T1000 (cell line): ENCODE measurements at places on chromosomes 13 and 19.
A peak's percentile ranks its signal among the peaks of the same experiment; 100 is the strongest.

- DNase-seq, result no peak
Observed at GRCh38 chr13:111645198-111645597, 324.8 kb downstream of the TEX29 start.

DNA sequence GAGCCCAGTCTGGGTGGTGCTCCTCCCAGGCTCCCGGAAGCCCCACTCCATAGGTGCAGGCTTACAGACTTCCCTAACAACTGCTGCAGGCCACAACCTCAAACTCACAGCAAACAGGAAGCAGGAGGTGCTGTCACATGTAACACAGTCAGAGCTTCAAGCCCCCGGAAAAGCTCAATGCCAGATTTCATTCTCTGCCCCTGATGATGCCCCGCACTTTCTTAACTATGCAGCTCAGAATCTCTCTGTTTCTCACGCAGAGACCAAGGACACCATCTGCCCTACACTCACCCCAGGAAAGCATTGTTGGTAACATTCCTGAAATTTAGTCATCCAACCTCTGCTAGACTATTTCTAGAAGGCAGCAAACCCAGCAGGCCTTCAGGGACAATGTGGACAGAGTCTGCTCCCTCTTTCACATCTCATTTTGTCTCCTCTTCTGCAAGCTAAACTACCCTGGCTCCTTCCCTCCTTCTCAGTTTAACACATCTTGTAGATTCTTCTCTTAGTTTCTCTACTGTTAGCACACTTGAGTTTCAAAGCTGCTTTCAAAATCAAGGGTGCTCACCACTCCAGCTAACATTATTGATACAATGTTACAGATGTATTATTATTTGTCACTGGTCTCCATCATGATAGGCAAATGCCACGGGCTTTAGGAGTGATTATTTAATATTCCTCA is 162.5 kb downstream of the KCTD12 start:
- DNase-seq, result no peak

DNA sequence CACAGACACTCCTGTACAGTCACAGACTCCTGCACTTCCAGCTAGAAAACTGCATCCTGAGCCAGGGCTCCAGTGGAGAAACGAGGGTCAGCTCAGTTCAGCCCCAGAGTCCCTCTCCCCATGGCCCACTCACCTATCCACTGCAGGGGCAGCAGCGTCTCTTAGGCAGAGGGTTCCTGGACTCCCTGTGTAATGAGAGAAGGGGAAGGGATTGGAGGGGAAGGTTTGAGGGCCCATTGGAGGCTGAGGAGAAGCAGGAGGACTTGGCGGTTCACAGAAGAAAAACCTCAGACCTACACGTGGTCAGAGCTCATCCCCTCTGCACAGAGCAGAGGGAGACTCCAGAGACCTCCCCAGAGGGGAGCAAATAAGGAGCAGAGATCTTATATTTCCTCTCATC is 9.2 kb upstream of the CEACAM18 start:
- no peak for DNase-seq

- peak; percentile 25 for DNase-seq
Observed at GRCh38 chr19:8363803-8364771, at the start of gene ANGPTL4. Gene ANGPTL4 (plus strand): TSS chr19:8364155. CDS start chr19:8364322, 167 bp downstream.

- no peak for DNase-seq
Observed at GRCh38 chr13:19862481-19863313, 752 bp downstream of the ZMYM5 start.

DNA sequence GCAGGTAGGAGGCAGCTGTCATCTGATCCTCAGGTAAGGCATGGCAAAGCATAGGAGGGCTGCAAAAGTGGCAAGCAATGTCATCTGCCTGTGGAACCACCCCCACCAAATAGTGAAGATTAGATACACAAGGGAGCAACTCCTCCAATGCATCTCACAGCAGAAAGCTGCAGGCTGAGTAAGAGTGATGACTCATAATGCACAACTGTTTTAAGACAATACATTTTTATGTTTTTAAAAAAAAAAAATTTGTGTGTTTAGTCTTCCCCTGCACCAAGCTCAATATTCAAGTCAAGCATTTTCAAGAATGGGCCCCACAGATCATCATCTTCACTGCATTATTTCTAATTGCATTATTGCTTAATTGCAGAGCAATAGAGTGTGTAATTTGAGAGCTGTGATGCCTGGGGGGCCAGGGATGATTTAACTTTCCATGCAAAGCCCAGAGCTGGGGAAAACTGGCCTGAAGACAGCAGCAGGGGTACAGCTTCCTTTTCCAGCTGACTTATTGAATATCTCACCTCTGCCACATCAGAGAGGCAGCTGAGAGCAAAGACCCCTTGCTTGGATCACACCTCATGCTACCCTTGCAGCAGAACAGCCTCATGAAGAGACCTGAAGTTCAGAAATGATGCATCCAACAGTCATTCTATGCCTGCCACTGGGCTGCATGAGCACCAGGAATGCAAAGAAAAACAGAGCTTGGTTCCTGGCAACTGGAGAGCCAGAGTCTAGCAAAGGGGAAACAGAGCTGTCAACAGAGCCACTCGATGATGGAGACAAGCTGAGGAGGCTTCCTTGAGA is 22.7 kb upstream of the POP4 start:
- DNase-seq, result no peak

- DNase-seq, result no peak
Observed at GRCh38 chr19:45345506-45345860, 4.9 kb downstream of the KLC3 start.
